ENCODE measurements at places on chromosomes 16 and 17.
A peak's percentile ranks its signal among the peaks of the same experiment; 100 is the strongest.

DNA sequence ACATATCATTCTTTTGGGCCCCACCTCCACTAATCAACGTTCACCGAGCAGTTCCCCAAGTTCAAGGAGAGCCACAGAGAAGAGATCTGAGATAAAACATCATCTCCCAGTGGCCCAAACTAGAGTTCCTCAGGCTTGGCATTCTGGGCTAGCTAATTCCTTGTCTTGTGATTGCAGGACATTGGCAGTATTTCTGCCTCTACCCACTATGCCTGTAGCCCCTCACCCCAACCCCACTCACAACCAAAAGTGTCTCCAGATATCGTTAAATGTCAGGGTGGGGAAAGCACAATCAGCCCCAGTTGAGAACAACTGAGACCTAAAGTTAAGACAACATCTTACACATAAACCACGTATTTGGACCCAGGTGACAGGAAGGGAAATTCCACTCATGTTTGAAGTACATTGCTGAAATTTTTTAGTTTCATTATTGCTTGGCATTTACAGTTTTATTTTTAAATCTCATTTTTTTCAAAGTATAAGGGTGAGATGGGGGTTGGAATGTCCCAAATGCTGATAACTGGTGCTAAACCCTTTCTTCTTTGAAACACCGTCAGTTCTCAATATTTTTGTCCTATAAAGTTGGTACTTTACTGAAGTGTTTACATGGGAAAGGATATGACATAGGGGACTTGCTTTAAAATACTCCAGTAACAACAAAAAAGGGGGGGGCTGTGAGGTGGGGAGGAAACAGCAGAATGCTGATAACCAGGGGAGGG, 13.6 kb downstream of the ZC3H7A start:
- no peak for DNase-seq

GRCh38 chr16:77211880-77212740, 12.9 kb downstream of the SYCE1L start:
- peak; percentile 67 for DNase-seq

GRCh38 chr17:81245024-81245664, 6.0 kb downstream of the NDUFAF8 start:
- no peak for DNase-seq

DNA sequence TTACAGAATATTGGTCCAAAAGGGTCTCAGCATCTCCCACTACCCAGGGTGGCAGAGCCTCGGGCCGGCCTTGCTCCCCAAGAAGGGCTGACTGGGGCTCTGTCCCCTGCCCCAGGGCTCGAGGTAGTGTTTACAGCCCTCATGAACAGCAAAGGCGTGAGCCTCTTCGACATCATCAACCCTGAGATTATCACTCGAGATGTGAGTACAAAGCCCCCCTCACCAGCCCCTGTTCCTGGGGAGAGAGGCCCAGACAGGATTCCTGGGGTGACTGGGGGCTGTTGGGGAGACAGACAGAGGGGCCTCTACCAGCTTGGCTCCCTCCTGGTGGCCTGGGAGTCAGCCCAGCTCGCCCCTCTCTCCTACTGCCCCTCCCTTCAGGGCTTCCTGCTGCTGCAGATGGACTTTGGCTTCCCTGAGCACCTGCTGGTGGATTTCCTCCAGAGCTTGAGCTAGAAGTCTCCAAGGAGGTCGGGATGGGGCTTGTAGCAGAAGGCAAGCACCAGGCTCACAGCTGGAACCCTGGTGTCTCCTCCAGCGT, 6.1 kb upstream of the NLRC5 start:
- DNase-seq = no peak

GRCh38 chr16:68233085-68233834, 2.7 kb downstream of the ESRP2 start:
- DNase-seq = no peak

- no peak for DNase-seq
These were observed 1343.0 kb downstream of the TP53TG3F start for GRCh38 chr16:34802396-34802795.

- DNase-seq = no peak
These were observed 98.1 kb upstream of the SEC14L1 start for GRCh38 chr17:77042476-77043231.

Data from left cardiac atrium (tissue), 4 donors.